ENCODE measurements at places on chromosomes 3 and 15. TPM values are rescaled to one million over a fixed set of nuclear protein-coding genes. Genes with fewer than 3 reads are reported as not detected.

SV2B gene
- 1.1 TPM for total RNA-seq

GRCh38 chr15:71572452-71573053 lies 237.8 kb upstream of the NR2E3 start:
- H3K36me3 ChIP-seq: no peaks in the 10 kb centered on the region
- H3K27me3 ChIP-seq: no peaks in the 10 kb centered on the region
- no peak overlapping the region for H3K27ac ChIP-seq
- H3K4me1 ChIP-seq: no peaks in the 10 kb centered on the region

BLM gene
- total RNA-seq: 5.0 TPM

DNA sequence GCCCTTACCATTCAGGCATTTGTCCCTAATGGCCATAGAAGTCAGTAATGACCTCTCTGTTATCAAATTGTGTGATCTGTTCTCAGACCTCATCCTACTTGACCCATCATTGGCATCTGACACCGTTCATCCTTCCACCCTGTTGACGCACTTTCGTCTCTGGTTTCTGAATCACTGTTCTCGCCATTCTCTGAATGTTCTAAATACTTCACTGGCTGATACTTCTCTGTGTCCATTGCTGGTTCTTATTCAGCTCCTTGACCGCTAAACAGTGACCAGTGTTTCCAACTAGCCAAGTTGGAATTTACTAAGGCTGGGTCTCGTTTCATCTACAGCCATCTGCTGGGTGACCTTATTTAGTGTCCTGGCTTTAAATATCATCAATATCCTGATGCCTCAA lies 2.2 kb downstream of the ACAD9 start:
- no peaks in the 10 kb centered on the region for H3K27me3 ChIP-seq
- no peak overlapping the region for H3K27ac ChIP-seq
- no peak for DNase-seq
- no peak overlapping the region for H3K4me3 ChIP-seq
- no peaks in the 10 kb centered on the region for H3K36me3 ChIP-seq
- peaks cover 8% of the 10 kb centered on the region for H3K4me1 ChIP-seq

- no peaks in the 10 kb centered on the region for H3K27me3 ChIP-seq
- DNase-seq: no peak
- H3K4me3 ChIP-seq: no peak overlapping the region
- H3K4me1 ChIP-seq: no peaks in the 10 kb centered on the region
- no peaks in the 10 kb centered on the region for H3K36me3 ChIP-seq
- H3K27ac ChIP-seq: no peak overlapping the region
Observed at GRCh38 chr3:43953380-43953779, 262.6 kb downstream of the ABHD5 start.

- H3K4me3 ChIP-seq: no peak overlapping the region
- no peak for DNase-seq
- H3K27me3 ChIP-seq: no peaks in the 10 kb centered on the region
- no peaks in the 10 kb centered on the region for H3K4me1 ChIP-seq
- H3K27ac ChIP-seq: peak overlapping the region; percentile 39
Observed at GRCh38 chr3:188584958-188585689, 431.2 kb downstream of the LPP start.

DNA sequence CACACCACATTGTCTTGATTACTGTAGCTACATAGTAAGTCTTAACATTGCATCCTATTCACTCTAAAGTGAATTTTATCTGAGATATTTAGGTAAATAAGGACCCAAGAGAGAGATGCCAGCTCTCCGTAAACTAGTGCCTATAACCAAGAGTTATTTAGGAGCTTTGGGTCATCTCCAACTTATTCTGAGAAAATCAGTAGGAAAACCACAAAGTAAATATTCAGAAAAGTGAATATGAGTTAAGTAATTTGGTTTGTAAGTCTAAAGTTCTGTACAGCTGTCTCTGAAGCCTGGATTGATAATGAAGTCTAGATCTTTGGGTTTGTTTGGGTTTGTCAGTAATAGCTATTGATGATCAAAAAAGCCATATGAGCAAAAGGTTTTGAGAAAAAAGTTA lies 120.0 kb downstream of the FNDC3B start:
- no peaks in the 10 kb centered on the region for H3K4me1 ChIP-seq
- H3K27ac ChIP-seq: no peak overlapping the region
- H3K4me3 ChIP-seq: no peak overlapping the region
- H3K36me3 ChIP-seq: no peaks in the 10 kb centered on the region
- H3K27me3 ChIP-seq: no peaks in the 10 kb centered on the region

DNA sequence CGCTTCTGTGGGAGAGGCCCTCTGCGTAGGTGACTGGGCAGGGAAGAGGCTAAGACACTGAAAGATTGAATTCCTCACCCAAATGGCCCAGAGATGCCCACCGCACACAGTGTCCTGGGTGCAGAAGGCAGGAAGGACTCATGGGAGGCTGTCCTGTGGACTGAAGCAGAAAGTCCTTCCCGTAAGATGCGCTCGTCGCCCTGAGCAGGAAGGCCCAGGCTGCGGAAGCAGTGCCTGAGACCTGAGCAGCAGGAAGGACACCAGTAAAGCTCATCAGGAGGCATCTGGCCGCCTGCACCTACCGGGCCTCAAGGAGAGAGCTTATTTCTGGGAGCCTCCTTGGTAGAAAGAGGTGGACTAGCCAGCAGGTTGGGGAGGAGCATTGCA lies 3.3 kb downstream of the PAK6 start:
- H3K4me3 ChIP-seq: no peak overlapping the region
- no peak overlapping the region for H3K27ac ChIP-seq

IGSF11 gene
- total RNA-seq: not detected

TRPM1 gene
- total RNA-seq: not detected

GRCh38 chr3:131925571-131925970 lies 109.2 kb downstream of the CPNE4 start:
- no peaks in the 10 kb centered on the region for H3K27me3 ChIP-seq
- no peak overlapping the region for H3K27ac ChIP-seq
- DNase-seq: no peak
- H3K36me3 ChIP-seq: no peaks in the 10 kb centered on the region
- H3K4me1 ChIP-seq: no peaks in the 10 kb centered on the region

BOC gene
- total RNA-seq: 169 TPM

CSPG5 gene
- not detected for total RNA-seq

MESP1 gene
- 6.5 TPM for total RNA-seq

GRCh38 chr15:25136119-25136518 lies 181.3 kb downstream of the SNRPN start:
- no peaks in the 10 kb centered on the region for H3K27me3 ChIP-seq
- H3K4me3 ChIP-seq: no peak overlapping the region
- no peaks in the 10 kb centered on the region for H3K36me3 ChIP-seq
- H3K4me1 ChIP-seq: no peaks in the 10 kb centered on the region
- no peak overlapping the region for H3K27ac ChIP-seq

GRCh38 chr3:56700151-56700550 lies 17.1 kb upstream of the TASOR start:
- H3K27ac ChIP-seq: no peak overlapping the region
- no peaks in the 10 kb centered on the region for H3K27me3 ChIP-seq
- H3K4me1 ChIP-seq: no peaks in the 10 kb centered on the region
- H3K36me3 ChIP-seq: no peaks in the 10 kb centered on the region
- no peak overlapping the region for H3K4me3 ChIP-seq

- peak overlapping the region; percentile 79 for H3K27ac ChIP-seq
- no peaks in the 10 kb centered on the region for H3K36me3 ChIP-seq
- H3K27me3 ChIP-seq: no peaks in the 10 kb centered on the region
- peak; percentile 18 for DNase-seq
- peaks cover 4% of the 10 kb centered on the region for H3K4me1 ChIP-seq
Observed at GRCh38 chr3:47476644-47477199, 981 bp upstream of the SCAP start.

- H3K4me3 ChIP-seq: no peak overlapping the region
- no peak overlapping the region for H3K27ac ChIP-seq
- no peaks in the 10 kb centered on the region for H3K36me3 ChIP-seq
- H3K4me1 ChIP-seq: no peaks in the 10 kb centered on the region
- H3K27me3 ChIP-seq: no peaks in the 10 kb centered on the region
- DNase-seq: no peak
Observed at GRCh38 chr3:107877936-107878335, 212.9 kb downstream of the CD47 start.

MAP1A gene
- 15.0 TPM for total RNA-seq

GRCh38 chr3:182855076-182855475 lies 61.8 kb downstream of the ATP11B start:
- no peaks in the 10 kb centered on the region for H3K4me1 ChIP-seq
- no peaks in the 10 kb centered on the region for H3K36me3 ChIP-seq
- no peak overlapping the region for H3K27ac ChIP-seq
- no peaks in the 10 kb centered on the region for H3K27me3 ChIP-seq
- DNase-seq: no peak

ACVR2B gene
- 13.8 TPM for total RNA-seq

IGF2BP2 gene
- 2.9 TPM for total RNA-seq

DNA sequence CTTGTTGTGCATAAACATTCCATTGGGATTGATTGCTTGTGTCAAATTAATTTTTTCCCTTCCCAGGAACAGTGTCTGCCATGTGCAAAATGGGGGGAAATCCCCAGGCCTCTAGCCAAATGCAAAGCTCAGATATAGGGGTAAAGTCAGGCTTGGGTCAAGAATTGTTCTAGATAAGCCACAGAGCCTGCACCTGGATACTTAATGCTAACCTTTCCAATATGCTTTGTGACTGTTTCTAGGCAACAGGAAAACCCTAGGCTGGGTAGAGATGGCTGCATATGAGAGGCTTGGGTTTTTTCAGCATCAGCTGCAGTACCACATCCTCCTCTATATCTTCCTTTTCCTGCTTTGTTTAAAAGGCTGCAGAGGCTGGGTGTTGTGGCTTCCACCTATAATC lies 61.9 kb upstream of the ROPN1 start:
- H3K27ac ChIP-seq: no peak overlapping the region
- no peak overlapping the region for H3K4me3 ChIP-seq
- no peaks in the 10 kb centered on the region for H3K36me3 ChIP-seq
- H3K27me3 ChIP-seq: no peaks in the 10 kb centered on the region

DNA sequence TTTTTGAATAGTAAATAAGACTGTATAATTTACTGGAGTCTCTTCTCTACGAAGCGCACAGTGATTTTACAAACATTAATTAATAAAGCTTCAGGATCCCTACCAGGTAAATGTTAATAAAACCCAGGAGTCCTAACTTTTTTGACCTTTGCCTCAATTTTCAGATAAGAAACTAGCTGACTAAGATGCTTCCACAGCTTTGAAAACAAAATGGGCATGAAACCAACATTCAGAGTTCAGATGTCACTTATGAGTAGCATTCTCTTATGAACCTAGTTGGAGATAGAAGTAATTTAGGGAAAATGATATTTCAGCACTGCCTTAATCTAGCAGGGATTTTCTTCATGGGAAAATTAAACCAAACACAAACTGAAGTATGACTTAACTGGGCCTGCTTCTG lies 13.0 kb upstream of the FHIT start:
- no peak overlapping the region for H3K27ac ChIP-seq
- no peaks in the 10 kb centered on the region for H3K4me1 ChIP-seq
- no peak for DNase-seq
- H3K4me3 ChIP-seq: no peak overlapping the region
- no peaks in the 10 kb centered on the region for H3K27me3 ChIP-seq
- no peaks in the 10 kb centered on the region for H3K36me3 ChIP-seq

- H3K27me3 ChIP-seq: no peaks in the 10 kb centered on the region
- H3K27ac ChIP-seq: no peak overlapping the region
Observed at GRCh38 chr15:52733696-52734255, 54.6 kb upstream of the ATOSA start.

DNA sequence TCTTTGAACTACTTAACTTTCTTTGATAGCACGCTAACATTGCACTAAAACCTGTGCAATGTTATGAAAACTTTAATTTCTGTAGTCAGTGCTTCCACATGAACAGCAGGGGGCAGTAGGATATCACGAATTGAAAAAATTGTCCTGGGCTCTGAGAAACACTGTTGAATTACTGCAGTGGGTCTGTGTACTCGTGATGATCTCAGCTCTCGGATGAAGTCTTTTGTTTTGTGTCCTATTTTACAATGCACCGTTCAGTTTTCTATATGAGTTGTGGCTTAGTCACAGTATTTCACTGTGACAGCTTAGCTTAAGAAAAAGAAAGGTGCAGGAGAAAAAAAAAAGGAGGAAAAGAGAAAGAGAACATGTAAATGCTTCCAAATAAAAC lies 141.3 kb upstream of the CCDC54 start:
- no peaks in the 10 kb centered on the region for H3K36me3 ChIP-seq
- peak overlapping the region; percentile 66 for H3K27ac ChIP-seq
- peak overlapping the region; percentile 31 for H3K4me3 ChIP-seq
- no peaks in the 10 kb centered on the region for H3K4me1 ChIP-seq

DNA sequence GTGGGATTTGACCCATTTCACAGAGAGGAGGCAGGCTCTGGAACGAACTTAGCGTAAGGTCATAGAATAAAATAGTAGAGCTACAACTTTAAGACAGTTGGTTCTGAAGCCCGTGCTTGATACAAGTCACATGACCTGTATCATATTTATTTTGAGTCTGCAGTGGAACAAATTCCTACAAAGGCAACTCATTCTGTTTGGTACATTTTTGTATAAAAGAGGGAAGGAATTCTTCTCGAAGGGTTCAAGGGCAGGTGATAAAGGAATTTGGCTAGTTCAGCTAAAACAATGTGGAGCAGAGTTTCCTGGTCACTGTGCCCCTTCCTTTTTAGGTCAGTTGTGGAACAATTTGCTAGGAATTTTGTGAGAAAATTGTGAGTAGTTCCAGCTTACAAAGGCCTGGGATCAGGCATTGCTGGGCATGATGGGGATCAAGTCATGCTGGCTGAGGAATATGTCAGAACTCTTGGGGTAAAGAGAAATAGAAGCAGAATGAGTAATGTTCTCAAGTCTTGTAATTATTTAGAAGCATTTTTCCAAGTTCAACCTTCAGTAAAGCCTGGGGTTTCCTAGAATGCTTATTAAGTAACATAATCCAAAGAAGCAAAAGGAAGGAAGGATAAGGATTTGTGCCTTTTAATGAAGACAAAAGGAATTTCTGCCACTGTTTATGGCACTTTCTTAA lies 19.1 kb downstream of the USP3 start:
- H3K27ac ChIP-seq: no peak overlapping the region
- H3K27me3 ChIP-seq: no peaks in the 10 kb centered on the region
- H3K4me3 ChIP-seq: no peak overlapping the region
- no peaks in the 10 kb centered on the region for H3K36me3 ChIP-seq
- peaks cover 7% of the 10 kb centered on the region for H3K4me1 ChIP-seq

MYL3 gene
- not detected for total RNA-seq

- H3K36me3 ChIP-seq: no peaks in the 10 kb centered on the region
- peak overlapping the region; percentile 85 for H3K4me3 ChIP-seq
- no peaks in the 10 kb centered on the region for H3K4me1 ChIP-seq
- no peak for DNase-seq
- H3K27ac ChIP-seq: peak overlapping the region; percentile 95
- H3K27me3 ChIP-seq: no peaks in the 10 kb centered on the region
Observed at GRCh38 chr3:129119365-129120100, 2.1 kb downstream of the RAB43 start.

DNA sequence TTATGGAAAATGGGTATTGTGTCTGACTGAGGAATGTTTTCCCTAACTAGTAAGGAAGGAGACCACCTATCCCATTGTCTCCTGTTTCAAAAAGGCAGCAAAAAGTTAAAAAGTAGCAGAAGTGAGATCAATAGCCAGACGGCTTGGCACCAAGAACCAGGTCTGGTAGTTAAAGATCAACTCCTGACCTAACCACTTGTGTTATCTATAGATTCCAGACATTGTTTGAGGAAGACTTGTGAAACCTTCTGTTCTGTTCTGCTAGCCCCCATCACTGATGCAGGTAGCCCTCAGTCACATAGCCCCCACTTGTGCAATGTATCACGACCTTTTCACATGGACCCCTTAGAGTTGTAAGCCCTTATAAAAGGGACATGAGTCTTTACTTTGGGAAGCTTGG lies 46.3 kb upstream of the C2CD4B start:
- no peak overlapping the region for H3K27ac ChIP-seq
- no peaks in the 10 kb centered on the region for H3K27me3 ChIP-seq
- DNase-seq: no peak

FETUB gene
- not detected for total RNA-seq
